Kidney epithelial cell (primary cell): ENCODE measurements at places on chromosomes 2 and 18. TPM values are rescaled to one million over a fixed set of nuclear protein-coding genes. Genes with fewer than 3 reads are reported as not detected.

CSRNP3 gene
- 1.6 and 3.6 TPM in 2 replicates for total RNA-seq

CXCR4 gene
- total RNA-seq, result 0.68 and 0.88 TPM in 2 replicates

SLC19A3 gene
- 0.07 and 0.25 TPM in 2 replicates for total RNA-seq

- DNase-seq, result no peak
These were observed 21.7 kb upstream of the CTAGE1 start for GRCh38 chr18:22439447-22439846.

GRCh38 chr2:201128933-201129505 lies 13.1 kb downstream of the CFLAR start:
- DNase-seq, result no peak

DNA sequence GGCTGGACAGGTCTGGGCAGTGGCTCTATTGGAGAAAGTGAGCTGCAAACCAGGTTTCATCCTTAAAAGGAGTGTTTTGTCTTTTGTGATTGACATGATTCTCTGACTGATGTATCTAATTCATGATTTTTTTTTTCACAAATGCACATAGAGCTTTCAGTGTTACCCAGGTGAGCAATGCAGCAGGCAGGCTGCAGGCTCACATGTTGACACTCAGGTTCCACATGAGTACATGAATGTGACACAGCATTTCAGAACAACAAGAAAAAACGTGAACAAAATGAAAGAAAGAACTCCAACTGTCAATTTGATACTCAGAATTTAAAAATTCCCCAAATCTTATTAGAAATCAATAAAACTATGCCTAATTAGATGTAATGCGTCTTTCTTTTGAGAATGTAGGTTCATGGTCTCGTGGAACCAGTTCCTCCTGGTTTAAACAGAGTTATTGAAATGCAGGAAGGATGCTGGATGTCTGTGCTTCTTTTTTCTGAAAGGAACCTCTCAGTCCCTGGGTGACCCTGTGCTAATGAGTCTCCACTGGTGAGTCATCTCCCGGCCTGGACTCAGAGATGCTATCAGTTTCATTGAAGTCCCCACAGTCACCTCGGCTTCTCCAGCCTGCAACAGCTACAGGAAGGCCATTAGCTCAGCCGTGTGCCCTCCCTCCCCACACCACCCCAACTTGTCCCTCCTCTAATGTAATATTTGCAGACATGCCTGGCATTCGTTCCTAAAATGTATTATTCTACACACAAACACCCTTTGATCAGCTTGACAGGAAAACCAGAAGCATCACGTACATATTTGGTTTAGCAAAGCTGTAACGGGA lies 430.4 kb downstream of the LPIN1 start:
- peak; percentile 48 for DNase-seq

DNA sequence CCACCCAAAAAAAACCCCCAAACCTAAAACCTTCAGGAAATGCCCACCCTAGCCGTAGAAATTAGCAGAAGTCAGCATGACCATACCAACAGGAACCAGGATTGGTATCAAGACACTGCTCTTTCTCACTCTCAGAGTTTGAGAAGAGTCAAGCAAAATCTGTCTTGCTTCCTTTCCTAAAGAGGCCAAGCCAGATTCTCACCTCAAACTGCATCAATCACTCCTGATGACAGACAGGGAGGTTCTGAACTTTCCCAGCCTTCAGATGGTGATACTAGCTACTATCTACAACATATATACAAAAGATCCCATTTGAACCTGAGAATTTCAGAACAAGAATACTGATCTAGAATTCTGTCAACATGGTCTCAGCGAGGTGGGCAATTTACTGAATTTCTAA lies 29.7 kb downstream of the CCDC93 start:
- DNase-seq, result no peak

GRCh38 chr2:109299536-109299935 lies 170.5 kb downstream of the SH3RF3 start:
- DNase-seq, result no peak
